Breast epithelium (tissue), 4 donors: ENCODE measurements at places on chromosomes 6 and 20. TPM values are rescaled to one million over a fixed set of nuclear protein-coding genes. Genes with fewer than 3 reads are reported as not detected.

PRICKLE4 gene
- 5.3 TPM for total RNA-seq

EIF2S2 gene
- 45.8 TPM for total RNA-seq

PSMB9 gene
- 19.2 TPM for total RNA-seq

LPA gene
- total RNA-seq: 0.33 TPM

SEMG1 gene
- total RNA-seq: not detected

SOX18 gene
- 8.8 TPM for total RNA-seq

CPNE5 gene
- 5.2 TPM for total RNA-seq

NR2E1 gene
- 0.33 TPM for total RNA-seq

C2 gene
- total RNA-seq: 10.2 TPM

TGM3 gene
- not detected for total RNA-seq
